NCI-H345 (cell line): ENCODE measurements at places on chromosomes 5 and 9.

GRCh38 chr9:93049491-93049890, 9.0 kb upstream of the SUSD3 start:
- no peak for DNase-seq

GRCh38 chr5:156560002-156560401, 233.0 kb downstream of the SGCD start:
- no peak for DNase-seq

- DNase-seq, result no peak
These were observed 10.7 kb downstream of the OTULIN start for GRCh38 chr5:14674983-14675854.

GRCh38 chr5:14705556-14705955, 41.0 kb downstream of the OTULIN start:
- DNase-seq, result no peak

DNA sequence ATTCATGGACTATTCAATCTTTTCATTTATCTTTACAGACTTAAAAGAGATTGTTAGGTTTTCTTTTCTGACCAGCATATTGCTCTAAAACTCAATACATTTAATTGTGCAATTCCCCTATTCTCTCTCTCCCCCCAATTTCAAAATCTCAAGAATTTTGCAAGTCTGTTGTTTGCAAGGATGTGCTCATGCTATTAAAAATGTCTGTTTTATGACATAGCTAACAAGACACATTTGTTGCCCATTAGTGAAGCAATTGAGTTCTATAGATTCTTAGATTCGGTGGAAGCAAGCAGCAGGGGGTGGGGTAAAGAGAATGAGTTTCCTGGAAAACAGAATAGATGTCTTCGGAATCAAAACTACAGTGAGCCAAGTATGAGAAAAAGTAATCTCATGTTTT, 8.5 kb upstream of the CSNK1A1 start:
- no peak for DNase-seq

DNA sequence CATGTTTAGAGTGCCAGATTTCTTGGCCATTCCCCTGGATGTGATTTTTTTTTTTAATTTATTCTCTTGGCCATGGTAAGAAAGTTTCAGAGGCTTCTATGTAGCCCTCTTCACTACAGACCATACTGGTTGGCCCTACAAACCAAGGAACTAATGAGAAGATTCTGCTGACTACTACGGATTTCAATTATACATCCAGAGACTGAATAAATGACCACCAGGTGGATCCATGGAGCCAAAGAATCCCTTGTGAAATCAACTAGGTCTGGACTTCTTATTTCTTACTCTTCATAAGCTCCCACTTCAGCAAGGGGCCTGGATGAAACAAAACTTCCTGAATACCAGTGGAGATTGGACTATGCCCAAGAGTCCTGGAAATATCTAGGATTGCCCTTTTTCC, 27.6 kb downstream of the ZNF622 start:
- no peak for DNase-seq

DNA sequence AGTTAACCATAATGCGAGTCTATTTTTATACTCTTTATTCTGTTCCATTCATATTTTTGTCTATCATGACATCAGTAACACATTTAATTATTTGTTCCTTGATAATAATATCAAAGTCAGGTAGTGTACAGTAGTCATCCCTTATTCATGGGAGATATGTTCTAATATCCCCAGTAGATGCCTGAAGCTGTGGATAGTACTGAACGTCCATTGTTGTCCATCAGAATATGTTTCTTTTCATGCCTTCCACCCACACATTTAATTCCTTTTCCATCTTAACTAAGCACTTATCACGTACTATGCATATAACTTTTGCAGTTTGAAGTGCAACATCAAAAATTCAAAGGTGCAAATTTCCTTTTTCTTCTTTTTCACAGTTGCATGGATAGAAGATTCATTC, 53.6 kb downstream of the FER start:
- no peak for DNase-seq

DNA sequence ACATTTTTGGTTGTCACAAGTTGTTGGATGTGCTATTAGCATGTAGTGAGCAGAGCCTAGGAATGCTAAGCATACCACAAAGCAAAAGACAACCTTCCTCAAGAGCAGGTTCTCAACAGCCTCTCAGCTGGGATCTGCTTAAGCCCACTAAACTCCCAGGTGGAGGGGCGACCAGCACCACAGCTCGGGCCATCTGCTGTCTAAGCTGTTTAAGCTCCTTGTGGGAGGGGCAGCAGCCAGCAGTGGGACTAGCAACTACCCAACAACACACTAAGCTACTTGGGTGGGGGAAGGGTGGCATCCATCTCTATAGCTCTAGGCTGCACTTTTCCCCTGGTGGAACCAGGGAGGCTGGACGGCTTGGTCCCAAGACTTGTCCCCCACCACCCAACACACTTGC, 1052.7 kb upstream of the ARRDC3 start:
- DNase-seq, result no peak

DNA sequence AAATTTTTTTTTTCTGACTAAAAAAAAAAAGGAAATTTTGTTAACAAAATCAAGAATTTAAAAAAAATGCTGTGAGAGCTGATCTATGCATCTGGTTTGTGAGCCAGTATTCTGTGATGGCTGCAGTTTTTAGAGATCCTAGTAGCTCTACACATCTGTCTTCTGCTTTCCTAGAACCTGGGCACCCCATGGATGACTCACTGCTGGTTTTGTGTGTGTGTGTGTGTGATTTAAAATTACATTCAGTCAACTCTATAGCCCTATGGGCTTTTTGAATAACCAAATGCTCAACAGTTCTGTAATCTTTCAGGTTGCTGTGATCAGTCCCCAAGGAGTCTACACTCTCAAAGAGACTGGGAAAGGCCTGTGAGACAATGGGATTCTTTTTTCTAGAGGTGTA, 2.5 kb upstream of the PSMD5 start:
- DNase-seq, result no peak

DNA sequence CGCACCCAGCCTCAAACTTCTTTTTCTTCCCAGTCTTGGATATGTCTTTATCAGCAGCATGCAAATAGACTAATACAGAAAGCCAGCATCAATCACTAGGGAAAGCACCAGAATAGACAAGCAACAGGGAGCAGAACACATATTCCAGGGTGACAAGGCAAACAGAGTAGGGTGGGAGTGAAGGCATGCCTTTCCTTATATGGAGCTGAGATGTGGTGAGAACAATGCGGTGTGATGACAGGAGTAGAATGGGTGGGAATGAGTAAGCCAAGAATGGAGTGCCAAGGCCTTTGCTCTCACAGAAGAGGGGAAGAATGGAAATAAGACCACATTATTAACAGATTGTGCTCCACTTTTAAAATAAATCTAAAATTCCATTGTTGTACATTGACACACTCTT, 115.6 kb downstream of the CETN3 start:
- DNase-seq, result no peak

DNA sequence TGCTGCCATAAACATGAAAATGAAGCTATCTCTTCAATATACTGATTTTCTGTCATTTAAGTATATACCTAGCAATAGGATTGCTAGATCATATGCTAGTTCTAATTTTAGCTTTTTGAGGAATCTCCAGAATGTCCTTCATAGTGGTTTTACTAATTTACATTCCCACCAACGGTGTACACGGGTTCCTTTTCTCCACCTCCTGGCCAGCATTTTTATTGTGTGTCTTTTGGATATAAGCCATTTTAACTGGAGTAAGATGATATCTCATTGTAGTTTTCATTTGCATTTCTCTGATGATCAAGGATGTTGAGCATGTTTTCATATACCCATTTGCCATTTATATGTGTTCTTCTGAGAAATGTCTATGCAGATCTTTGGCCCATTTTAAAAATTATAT, 446.5 kb downstream of the GABRG2 start:
- DNase-seq, result no peak

GRCh38 chr5:3671337-3671736, 75.7 kb downstream of the IRX1 start:
- DNase-seq, result no peak

- DNase-seq, result no peak
These were observed 46.8 kb downstream of the FREM1 start for GRCh38 chr9:14863402-14863801.

- DNase-seq, result no peak
These were observed 33.9 kb downstream of the OLFML2A start for GRCh38 chr9:124810663-124811355.

DNA sequence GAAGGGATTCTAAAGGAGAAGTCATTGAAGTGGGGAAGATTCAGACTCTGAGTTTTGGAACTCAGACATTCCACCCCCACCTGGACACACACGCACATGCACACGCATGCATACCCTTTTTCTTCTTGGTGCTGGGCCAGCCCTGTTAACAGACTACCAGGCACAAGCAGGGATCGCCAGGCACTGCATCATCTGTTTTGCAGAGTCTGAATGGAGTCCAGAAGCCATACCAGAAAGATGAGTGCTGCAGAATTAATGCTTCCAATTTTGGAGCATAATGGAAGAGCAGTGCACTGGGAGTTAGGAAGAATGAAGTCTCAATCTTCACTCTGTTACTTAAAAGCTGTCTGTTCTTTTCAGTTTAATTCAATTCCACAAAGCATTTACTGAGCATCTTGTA, 95.5 kb downstream of the PDE8B start:
- DNase-seq, result no peak

GRCh38 chr9:114989600-114990410, 59.4 kb upstream of the TNFSF8 start:
- no peak for DNase-seq

- DNase-seq, result no peak
These were observed 707 bp upstream of the ZFYVE16 start for GRCh38 chr5:80406980-80407734.

GRCh38 chr9:37215830-37216229, 95.5 kb downstream of the ZCCHC7 start:
- no peak for DNase-seq

GRCh38 chr9:6922124-6922676, 164.4 kb downstream of the KDM4C start:
- no peak for DNase-seq

GRCh38 chr9:35526087-35526801, 36.3 kb downstream of the RUSC2 start:
- no peak for DNase-seq

DNA sequence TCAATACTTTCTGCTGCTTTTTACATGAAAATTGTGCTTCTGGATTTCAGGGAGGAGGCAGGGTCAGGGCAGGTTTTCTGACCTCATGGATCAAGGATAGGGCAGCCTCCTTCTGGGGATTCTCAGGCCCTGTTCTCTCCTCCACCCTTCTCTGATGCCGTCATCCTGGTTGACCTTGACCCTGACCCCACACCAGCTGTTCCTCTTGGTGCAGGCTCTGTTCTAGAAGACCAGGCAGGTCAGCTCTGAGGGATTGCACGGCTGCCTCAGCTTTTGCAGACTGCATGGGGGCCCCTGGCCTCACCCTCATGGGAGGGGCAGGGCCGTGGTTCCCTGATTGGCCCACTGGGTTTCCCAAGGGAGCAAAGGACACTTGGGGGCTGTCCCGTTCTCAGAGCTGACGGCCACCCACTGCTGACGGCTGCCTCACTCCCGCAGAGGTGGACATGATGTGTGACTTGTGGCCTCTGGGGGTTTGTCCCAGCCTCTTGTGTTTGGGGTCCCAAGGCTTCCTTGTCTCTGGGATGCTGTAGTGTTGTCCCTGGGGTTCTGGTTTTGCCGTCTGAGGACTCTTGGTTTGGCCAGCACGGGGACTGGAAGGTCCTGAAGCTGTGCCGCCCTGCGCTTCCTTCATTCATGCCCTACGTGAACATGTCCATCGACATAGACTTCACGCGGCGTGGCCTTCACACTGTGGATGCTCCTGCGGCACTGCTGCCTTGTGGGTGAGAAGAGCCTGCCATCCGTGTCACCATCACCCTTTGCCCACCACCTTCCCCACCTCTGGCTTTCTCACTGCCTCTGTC, 34.5 kb downstream of the CEP72 start:
- no peak for DNase-seq

GRCh38 chr5:57891443-57891842, 408.8 kb upstream of the ACTBL2 start:
- DNase-seq, result no peak

DNA sequence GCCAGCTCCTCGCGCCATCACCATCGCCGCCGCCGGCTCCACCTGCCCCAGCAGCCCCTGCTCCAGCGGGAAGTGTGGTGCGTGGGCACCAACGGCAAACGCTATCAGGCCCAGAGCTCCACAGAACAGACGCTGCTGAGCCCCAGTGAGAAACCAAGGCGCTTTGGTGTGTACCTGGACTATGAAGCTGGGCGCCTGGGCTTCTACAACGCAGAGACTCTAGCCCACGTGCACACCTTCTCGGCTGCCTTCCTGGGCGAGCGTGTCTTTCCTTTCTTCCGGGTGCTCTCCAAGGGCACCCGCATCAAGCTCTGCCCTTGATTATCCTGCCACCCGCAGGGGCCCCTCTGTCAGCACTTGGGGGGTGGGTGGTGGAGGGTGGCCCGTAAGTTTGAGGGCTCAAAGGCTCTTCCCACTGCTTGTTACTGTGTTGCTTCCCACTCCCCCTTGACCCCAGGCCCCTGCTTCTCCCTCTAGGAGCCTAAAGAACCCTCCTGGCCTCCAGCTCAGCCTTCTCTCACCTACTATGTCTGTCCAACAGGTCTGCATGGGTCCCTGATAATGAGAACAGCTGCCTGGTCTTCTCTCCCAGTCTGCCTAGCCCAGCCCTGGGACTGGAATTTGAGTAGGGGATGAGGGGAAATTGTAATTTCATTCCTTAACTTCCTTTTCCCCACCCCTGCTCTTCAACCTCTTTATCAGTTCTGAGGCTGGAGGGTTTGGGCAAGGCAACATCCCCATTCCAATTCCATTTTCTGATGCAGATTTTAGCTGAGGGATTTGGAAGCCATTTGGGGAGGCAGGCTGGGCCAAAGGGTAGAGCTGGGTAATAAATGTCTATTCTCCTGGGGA, 9.0 kb downstream of the RACK1 start:
- no peak for DNase-seq

GRCh38 chr9:114250235-114250568, 72.7 kb upstream of the ORM1 start:
- DNase-seq, result no peak

GRCh38 chr9:69931340-69931739, 110.7 kb downstream of the CFAP95 start:
- DNase-seq, result no peak

DNA sequence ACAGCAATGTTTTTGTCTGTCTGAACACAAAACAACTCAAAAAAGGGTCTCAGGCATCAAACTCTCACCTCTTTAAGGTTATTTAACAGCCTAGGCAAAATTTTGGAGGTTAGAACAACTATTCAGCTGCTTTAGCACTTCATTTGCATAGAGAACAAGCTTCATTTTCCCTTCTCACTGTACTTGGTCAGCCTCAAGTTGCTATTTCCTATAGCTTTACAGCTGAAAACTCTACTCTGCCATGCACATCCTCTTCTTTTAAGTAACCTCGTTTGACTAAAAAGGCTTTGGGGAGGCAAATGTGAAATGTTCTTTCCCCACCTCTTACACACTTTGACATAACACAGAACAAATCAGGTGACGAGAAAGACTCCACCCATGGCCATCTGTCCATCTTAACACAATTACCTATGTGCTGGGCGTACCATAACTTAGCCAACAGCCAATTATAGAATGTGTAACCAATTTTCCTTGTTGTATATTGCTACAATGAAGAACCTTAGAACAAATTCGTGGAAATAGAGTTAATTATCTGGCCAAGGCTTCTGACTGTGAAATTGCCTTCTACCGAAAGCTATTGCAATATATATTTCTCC, 195.7 kb downstream of the DCP2 start:
- DNase-seq, result no peak

GRCh38 chr5:148931453-148932057, 105.1 kb downstream of the ADRB2 start:
- no peak for DNase-seq
